ENCODE measurements at places on chromosomes 7 and 10. TPM values are rescaled to one million over a fixed set of nuclear protein-coding genes. Genes with fewer than 3 reads are reported as not detected.
A peak's percentile ranks its signal among the peaks of the same experiment; 100 is the strongest.

DNA sequence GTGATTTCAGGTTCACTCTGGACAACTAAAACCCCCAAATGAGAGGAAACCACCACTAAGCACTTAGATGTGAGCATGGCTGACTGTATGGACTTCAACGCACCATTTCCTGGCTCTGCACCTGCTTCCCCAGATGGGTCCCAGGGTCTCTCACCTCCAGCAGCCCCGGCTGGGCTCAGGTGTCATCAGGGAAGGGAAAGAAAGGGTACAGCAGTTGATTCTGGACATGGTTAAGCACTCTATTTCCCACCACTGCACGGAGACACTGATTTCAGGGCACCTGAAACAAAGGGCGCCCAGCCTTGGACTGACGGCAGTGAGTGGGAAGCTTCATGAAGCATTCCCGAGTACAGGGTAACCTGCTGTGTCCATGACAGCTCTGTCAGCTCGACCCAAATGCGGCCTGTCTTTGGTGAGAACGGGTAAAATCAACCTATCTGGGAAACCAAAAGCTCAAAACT lies 19.0 kb downstream of the FAM53B start:
- DNase-seq: no peak

GRCh38 chr10:82148764-82149163 lies 273.8 kb downstream of the NRG3 start:
- DNase-seq: no peak

DNA sequence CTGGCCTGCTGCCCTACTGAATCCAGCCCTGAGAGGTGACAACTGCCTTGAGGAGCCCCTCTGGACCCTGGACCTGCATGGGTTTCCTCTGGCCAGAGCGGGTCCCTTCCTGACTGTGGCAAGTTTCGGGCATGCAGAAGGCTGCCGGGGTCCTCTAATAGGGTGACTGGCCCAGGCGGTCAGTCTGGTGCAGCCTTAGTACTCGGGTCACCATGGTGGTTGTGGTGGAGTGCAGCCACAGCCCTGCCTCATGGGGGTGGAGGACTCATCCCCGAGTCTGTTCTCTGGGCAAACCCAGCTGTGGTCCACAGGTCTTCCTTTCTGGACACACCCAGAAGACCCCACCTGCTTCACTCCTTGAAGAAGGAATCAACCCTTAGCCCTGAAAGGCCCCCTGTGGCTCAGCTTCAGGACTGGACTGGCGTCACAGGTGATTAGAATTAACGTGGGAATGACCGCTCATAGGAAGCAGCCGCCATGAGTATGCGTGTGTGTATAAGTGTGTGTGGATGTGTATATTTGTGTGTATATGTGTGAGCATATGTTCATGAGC lies 28.7 kb downstream of the RAMP3 start:
- DNase-seq: no peak

Gene DYNC1I1
- total RNA-seq: 13.2 TPM

Gene LAMB1
- total RNA-seq: 198 TPM

DNA sequence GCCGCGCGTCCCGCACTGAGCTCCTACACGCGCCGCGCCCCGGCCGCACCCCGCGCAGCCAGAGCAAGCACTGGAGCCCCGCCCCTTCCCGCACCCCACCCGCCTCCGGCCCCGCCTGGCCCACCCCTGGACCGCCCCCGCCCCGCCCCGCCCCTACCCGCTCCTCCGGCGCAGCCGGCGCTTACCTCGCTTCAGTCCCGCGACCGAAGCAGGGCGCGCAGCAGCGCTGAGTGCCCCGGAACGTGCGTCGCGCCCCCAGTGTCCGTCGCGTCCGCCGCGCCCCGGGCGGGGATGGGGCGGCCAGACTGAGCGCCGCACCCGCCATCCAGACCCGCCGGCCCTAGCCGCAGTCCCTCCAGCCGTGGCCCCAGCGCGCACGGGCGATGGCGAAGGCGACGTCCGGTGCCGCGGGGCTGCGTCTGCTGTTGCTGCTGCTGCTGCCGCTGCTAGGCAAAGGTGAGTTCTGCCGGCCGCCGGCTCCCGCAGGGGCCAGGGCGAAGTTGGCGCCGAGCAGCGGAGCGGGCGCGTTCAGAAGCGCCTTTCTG lies at the start of gene RET:
Gene RET, plus strand, starts transcription at position 194 of the 545 bp plus-strand sequence. Its CDS starts 190 bp downstream, at position 384.
- DNase-seq: no peak

- DNase-seq: peak; percentile 61
Measured at GRCh38 chr7:952548-953441, 1.7 kb downstream of the ADAP1 start.

Measured in ascending aorta (tissue), 2 donors.